Brain microvascular endothelial cell (primary cell): ENCODE measurements at places on chromosomes 13 and 19.

DNA sequence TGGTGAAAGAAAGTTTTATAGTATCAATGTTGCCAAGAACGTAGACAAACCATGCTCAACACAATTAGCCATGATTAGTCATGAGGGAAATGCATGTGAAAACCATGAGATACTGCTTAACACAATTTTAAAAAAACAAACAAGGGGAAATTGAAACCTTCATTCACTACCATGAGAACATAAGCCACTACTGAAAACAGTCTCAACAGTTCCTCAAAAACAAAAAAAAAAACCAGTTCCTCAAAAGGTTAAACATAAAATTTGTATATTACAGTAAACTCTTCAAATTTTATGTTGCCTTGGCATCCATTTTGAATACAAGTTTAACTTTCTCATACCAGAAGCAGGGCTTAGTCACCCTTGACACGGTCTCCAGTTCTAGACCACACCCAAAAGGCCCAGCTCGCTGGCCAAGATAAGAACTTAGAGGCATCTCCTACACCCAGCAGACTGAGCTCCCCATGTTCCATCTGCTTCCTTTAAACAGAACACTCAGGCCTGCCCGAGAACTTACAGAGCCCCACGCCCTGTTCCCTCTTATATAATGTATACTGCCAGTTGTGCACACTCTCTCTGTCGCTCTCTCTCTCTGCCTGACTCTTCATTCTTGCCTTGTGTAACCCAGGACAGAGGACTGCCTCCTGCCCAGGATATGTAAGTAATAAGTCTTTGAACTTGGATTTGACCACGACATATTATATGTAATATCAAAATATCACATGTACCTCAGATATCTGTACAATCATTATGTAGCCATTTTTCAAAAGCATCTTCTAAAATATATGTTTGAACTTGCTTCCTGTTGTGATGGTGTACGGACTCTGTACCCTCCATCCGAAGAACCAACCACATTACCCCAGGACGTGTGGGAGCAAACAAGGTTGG, 67.4 kb downstream of the STK24 start:
- peak; percentile 92 for DNase-seq

DNA sequence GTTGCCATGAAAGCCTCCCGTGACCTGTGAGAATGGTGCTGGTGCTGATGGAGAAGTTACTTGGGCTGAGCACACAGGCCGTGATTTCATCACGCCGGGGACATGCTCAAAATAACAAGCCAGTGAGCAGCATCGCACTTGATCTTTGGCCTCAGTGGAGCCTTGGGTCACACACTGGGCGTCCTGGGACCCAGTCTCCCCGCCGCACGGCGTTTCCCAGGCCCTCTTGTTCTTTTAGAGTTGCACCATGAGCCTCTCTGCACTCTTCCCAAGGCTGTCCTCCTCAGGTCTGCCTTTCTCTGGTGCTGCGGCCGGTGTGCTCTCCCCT, 9.5 kb upstream of the NDUFS7 start:
- no peak for DNase-seq

GRCh38 chr13:90032841-90033493, 1314.5 kb upstream of the MIR17HG start:
- no peak for DNase-seq

DNA sequence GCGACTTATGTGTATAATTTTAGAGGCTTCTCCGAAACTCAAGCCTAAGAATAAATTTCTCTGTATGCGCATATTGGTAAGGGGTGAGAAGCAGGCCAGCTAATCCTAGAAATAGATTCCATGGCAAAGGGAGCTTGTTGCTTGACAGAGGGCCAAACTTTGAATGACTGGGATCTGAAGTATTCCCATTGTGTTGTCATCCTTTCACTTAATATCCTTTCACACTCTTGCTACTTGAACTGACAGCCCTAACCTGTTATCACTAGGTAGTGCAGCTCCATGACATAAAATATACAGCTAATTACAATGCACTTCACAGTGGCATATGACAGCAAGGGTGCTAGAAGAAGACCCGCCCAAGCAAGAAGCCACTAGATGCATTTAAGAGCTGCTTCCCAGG, 309.8 kb downstream of the OXGR1 start:
- DNase-seq, result no peak

- no peak for DNase-seq
Observed at GRCh38 chr19:51714848-51715247, 8.9 kb downstream of the HAS1 start.

DNA sequence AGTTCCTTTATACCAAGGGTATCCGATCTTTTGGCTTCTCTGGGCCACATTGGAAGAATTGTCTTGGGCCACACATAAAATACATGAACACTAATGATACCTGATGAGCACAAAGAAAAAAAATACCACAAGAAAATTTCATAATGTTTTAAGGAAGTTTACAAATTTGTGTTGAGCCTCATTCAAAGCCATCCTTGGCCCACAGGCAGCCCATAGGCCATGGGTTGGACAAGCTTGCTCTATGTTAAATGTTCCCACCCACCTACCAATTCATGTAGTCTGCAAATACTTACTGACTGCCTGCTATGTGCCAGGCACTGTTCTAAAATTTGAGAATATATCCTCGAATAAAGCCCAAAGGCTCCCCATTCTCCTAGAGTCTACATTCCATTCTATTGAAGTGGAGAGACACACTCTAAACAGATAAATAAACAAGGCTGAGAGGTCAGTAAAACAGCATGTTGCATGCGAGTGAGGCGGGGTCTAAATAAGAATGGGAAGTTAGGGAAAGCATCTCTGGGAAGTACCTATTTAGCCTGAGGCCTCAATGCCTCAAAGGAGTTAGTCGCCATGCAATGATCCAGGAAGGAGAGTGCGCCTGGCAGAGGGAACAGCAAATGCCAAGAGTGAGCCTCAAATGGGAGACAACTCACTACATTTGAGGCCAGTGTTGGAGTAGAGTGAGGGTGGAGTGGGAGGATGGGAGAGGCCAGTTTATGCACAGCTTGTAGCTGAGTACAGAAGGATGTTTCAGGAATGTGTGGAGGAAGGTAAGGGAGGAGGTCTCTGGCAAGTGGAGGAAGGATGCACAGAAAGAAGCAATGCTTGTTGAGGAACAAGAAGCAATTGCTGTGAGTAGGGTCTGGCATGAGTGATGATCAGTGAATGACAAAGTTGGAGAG, 52.5 kb upstream of the CLDN10 start:
- no peak for DNase-seq

DNA sequence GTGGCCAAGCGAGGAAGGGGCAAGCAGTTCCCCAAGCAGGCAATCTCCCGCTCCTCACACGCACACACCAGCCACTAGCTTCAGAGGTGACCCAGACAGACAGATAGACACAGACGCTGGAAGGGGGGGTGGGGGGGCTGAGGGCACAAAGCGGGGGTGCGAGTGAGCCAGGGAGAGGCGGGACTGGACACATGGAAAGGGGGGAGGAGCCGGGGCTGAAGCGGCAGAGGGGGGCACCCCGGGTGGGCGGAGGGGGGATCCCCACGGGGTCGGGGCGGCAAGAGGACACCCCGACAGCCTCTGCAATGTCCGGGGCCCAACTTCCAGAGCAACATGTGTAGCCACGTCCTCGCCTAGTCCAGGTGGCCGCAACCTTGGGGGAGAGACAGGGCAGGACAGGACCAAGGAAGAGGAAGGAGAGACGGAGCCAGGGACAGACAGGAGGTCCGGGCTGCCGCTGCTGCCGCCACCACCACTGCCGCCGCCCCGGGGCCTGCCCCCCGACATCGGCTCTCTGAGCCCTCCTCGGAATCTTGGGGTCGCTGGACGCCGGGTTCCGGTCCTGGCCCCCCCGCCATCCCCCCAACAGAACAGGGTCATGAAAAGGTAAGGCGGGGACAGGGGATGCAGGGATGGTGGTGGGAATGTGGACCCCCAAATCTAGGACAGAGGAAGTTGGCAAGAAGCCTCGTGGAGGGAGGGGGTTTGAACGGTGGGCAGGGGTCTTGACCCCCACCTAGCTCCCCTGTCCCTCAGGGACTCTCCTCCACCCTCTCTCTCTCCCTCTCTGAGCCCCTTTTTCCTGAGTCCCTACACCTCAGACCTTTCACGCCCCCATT, 1.1 kb downstream of the GRIN2D start:
- DNase-seq, result no peak

DNA sequence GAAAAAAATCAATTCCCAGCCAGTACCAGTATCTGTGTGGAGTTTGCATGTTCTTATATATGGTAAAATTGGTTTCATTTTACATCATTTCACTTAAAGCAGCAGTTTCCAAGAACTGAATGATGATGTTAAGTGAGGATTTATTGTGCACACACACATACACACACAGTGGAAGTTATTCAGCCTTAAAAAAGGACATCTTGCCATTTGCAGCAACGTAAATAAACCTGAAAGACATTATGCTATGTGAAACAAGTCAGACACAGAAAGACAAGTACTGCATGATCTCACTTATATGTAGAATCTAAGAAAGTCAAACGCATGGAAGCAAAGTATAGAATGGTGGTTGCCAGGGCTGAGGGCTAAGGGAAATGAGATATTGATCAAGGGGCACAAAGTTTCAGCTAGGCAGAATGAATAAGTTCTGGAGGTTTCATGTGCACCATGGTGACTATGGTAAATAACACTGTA, 5.3 kb downstream of the SIGLECL1 start:
- DNase-seq, result no peak

- no peak for DNase-seq
Observed at GRCh38 chr19:19405971-19406877, 749 bp downstream of the GATAD2A start.

DNA sequence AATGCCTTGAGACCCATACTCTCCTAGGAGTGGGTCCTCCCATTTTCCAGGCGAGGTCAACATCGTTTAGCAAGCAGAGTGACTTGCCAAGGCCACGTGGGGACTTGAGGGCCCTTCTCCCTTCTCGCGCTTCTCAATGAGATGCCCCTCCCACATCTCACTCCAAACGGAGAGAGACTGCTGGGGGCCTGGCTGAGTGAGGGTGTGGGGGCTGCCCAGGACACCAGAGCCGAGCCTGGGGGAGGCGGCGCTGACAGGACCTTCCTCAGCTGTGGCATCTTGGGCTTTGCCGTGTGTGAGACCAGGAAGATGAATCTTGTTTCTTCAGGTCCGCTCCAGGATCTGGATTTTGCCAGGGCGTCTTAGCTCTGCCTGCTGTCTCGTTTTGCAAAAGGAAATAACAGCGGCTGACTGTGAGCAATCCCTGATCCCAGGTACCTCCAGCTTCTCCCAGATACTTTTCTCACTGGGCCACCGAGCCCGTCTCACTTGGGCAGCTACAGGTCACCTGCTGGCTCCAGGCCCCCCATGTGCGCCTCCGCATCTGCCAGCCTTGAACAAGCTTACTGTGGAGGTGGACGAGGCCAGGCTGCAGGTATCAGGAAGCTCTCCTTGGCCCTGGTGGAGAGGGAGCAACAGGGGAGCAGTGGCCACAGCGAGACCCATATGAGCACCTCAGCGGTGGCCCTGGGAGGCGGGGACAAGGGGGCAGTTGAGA, 6.0 kb downstream of the COX6B2 start:
- no peak for DNase-seq

DNA sequence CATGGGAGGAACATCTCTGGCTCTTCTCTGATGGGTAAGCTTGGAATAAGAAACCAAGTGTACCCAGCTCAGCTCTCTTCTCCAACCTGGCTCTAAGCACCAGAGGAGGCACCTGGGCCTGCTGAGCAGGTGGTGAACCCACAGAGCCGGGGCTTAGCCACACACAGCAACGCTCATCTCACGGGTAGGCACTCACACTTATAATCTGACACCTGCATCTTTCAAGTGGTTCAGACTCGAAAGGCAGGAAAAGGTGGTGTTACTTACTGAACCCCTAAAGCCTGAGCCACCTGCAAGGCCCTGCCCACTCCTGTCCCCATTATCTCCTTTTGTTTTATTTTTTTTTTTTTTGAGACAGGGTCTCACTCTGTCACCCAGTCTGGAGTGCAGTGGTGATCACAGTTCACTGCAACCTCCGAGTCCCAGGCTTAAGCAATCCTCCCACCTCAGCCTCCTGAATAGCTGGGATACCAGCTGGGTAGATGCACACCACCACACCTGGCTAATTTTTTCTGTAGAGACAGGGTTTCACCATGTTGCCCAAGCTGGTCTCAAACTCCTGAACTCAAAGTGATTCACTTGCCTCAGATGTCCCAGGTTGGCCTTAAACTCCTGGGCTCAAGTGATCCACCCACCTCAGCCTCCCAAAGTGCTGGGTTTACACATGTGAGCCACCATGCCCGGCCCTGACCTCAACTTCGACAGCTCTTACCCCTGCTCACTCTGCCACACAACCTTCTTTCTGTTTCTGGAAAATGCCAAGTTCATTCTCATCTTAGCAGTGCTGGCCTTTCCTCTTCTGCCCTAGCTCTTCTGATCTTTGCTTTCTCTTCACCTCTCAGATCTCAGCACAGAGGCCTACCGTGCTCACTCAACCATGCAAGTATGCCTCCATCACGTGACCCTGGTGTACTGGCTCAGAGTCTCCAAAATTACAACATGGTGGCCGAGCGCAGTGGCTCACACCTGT, 9.7 kb downstream of the FBXL12 start:
- no peak for DNase-seq

DNA sequence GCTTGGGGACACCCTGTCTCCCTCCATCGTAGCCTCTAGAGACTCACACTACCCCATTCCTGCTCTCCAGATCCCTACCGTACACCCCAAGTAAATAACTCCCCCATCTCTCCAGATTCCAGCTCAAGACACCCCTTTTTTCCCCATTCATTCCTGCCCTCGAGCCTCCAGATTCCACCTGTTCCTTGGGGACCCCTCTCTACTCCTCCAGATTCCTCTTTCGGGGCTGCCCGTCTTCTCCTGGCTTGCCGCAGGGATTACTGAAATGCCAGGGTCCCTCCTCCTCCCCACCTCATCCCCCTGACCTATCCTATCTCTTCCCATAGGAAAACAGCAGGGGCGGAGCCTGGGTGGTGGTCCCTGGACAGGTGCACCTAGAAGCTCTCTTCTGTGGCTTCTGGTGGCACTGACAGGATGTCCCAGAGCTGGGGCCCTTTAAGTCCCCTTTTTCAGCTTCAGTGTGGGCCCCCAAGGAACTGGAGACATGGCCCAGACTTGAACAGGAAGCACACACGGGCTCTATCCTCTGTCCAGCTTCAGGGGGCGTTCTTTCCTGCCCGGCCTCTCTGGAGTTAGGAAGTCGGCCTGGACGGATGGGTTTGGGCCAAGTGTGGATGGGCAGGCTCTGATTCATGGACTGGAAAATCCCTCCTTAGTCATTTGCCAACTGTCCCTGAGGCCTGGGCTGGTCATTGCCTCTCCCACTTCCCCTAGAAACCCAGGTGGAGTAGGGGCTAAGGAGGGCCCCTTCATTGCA, 1.2 kb downstream of the ZSWIM4 start:
- DNase-seq, result peak; percentile 88
